CD4-positive, alpha-beta T cell treated with Interleukin-15 for 4 hours (primary cell): ENCODE measurements at places on chromosomes 12 and 14.

GRCh38 chr14:31263485-31264133 lies 56.0 kb upstream of the HECTD1 start:
- DNase-seq: no peak

GRCh38 chr12:53180931-53181645 lies 363 bp upstream of the CSAD start:
- DNase-seq: peak; percentile 82

- DNase-seq: no peak
These were observed 181.5 kb upstream of the KRR1 start for GRCh38 chr12:75692876-75693275.

DNA sequence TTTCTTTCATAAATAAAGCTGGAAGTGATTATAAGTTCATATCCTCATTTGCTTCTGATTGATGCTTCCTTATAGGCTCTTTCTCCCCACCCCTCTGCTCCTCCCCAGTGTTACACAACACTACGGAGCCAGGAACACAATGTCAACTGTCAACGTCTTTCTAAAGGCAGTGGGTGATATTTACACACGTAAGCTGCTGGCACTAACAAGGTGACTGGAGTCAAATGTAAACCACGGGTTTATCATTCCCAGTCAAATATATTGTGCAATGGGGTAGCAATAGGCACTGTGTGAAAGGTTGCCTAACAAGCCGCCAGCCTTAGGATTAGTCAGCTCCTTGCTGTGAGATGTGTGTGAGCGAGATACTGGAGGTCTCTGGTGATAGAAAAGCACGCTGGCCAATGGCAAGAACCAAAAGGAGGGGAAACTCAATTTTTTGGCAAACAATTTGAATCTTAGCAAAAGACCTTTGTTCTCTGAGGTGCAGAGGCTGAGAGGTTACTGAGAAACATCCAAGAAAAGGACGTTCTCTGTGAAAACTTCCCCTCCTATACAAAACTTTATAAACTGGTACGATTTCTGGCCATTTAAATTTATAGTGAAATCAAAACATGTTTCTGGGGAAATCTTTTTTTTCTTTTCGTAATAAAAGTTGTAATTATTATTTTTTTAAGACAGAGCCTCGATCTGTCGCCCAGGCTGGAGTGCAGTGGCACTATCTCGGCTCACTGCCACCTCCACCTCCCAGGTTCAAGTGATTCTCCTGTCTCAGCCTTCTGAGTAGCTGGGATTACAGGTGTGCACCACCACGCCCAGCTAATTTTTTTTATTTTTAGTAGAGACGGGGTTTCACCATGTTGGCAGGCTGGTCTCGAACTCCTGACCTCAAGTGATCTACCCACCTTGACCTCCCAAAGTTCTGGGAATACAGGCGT lies 22.3 kb upstream of the HECTD1 start:
- no peak for DNase-seq

DNA sequence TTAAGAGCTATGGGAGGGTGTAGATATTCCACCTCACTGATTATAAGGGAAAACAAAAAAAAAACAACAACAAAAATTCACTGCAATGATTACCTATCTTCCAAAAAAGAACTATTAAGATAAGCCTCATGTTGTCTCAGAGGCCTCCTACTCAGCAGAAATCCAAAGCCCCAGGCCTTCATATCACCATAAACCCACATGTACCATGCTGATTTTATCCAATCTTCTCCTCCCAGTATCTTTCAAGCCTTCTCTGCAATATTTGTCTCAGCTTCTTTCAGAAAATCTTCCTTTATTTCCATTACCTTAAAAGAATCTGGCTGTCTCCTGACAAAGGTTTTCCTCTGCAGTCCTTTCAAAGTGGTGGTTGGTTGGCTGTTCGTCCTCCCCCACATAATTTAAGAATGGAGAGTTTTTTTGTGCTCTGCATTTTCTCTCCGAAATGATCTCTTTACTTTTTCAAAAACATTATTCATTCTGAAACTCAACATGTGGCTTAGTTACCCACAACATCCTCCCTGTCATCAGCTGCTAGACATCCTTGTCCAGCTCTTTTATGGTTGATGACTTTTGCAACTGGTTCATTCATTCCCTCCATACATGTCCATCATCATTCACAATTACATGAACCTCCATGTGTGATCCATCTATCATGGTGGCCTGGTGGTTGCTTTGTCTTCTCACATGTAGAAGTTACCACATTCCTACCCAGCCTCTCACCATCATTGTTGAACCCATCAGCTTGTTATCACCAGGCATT lies 2.9 kb upstream of the EPYC start:
- DNase-seq: no peak

GRCh38 chr14:79465651-79466050 lies 745.7 kb downstream of the DIO2 start:
- no peak for DNase-seq

- DNase-seq: no peak
These were observed 263.1 kb upstream of the CRY1 start for GRCh38 chr12:107356266-107356936.

GRCh38 chr12:114744691-114745090 lies 60.7 kb upstream of the TBX3 start:
- DNase-seq: no peak

- DNase-seq: no peak
These were observed 31.6 kb downstream of the AK7 start for GRCh38 chr14:96423446-96424108.

- DNase-seq: no peak
These were observed 15.5 kb upstream of the CYP46A1 start for GRCh38 chr14:99668307-99669295.

GRCh38 chr14:54698966-54699530 lies 132.1 kb downstream of the SAMD4A start:
- no peak for DNase-seq

- DNase-seq: no peak
These were observed 41.8 kb downstream of the AMN start for GRCh38 chr14:102964152-102964730.

- no peak for DNase-seq
These were observed 718 bp downstream of the EIF2B2 start for GRCh38 chr14:75003250-75004027.

GRCh38 chr12:6368906-6369525 lies 6.3 kb downstream of the SCNN1A start:
- DNase-seq: no peak

DNA sequence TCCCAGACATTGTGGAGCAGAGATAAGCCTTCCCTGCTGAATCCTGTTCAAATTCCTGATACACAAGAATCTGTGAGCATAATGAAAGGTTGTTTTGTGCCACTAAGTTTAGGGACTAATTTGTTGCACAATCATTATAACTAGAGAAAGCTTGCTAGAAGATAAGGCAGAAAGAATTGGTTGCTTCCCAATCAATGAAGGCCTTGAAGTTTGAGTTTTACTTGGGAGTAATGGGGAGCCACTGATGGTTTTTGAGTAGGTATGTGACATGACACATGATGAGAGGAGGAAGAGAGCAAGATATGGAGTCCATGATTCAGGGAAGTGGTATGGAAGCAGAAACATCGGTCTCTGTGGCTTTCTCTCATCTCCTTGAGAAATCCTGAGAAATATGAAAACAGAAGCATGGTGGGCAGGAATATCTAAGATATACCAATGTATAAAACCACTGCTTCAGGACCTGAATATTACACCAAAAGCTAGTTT lies 13.3 kb upstream of the TCP11L2 start:
- DNase-seq: no peak

- no peak for DNase-seq
These were observed 31.4 kb downstream of the CFAP54 start for GRCh38 chr12:96520767-96521166.

DNA sequence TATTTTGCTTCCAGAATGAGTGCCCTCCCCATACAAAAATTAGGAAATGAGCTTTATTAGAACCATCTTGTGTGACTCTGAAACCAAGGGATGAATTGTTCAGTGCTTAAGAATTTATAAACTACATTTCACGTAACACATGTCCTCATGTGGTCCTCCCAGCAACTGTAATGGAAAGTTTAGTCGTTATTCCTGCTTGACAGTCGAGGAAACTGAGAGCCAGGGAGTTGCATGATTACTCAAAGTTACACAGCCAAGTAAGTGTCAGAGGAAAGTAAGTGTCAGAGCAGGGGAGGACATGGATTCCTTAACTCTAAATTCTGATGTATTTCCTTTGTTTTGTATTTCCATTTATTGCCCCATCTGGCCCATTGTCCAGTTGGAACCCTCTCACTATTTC lies 453.9 kb downstream of the FUT8 start:
- no peak for DNase-seq

- no peak for DNase-seq
These were observed 9.7 kb downstream of the PNN start for GRCh38 chr14:39184628-39185255.

GRCh38 chr14:75098682-75099081 lies 28.2 kb downstream of the NEK9 start:
- no peak for DNase-seq

DNA sequence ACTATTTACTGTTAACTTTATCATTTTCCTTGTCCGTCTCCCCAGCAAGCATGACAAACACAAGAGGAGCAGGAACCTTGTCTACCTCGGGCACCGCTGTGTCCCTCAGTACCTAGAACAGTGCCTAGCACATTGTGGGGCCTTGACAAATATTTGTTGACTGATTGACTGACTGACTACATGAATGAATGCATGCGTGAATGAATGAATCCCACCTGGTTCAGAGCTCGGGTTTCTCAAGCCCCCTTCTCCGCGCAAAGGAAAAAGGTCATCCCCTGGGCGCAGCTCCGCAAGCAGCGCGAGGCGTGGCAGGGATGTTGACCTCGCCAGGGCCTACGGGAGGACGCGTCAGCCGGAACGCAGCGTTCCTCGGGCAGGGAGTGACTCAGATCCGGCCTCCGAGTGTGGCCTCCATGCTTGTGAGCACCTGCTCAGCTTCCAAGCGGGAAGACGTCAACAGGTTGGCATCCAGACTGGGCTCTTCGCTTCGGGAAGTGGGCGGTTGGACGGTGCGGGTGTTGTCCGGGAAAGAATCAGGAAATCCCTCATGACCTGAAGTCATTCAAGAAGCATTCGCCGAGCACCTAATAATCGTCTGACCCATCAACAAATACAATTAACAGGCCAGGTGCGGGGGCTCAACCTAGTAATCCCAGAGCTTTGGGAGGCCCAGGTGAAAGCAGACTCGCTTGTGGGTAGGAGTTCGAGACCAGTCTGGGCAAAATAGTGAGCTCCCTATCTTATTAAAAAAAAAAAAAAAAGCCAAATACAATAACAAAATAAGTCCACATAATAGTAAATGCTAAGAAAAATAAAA lies 13.9 kb upstream of the UBC start:
- DNase-seq: no peak

GRCh38 chr14:76015191-76015590 lies 29.6 kb downstream of the IFT43 start:
- no peak for DNase-seq

DNA sequence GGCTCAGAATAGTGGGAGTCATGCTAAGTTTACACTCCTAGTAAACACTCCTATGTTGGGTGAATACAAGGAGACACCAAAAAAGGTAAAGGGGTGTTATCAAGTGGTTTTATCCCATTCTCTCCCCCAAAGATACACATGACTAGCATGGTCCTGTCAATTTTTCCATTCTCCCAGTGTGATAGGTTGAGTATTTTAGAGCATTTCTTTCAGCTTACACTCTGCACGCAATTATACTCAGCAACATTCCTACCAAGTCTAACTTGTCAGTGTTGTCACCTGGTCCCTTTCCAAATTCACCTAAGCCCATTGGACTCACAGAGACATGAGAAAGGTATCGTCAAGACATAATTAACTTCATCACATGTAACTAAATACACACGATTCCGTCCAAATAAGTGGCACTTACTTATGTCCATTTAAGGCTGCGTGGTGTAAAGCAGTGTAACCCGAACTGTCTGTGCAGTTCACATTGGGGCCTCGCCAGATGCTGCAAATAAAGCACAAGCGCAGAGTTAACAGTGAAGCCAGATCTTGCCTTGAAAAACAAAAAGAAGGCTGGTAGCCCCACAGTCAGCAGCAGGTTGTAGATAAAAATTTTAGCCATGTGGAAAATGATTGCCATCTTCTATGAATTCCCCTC lies 159.7 kb downstream of the ANKS1B start:
- DNase-seq: no peak

- DNase-seq: no peak
These were observed 100.8 kb downstream of the IGF1 start for GRCh38 chr12:102379346-102380162.

DNA sequence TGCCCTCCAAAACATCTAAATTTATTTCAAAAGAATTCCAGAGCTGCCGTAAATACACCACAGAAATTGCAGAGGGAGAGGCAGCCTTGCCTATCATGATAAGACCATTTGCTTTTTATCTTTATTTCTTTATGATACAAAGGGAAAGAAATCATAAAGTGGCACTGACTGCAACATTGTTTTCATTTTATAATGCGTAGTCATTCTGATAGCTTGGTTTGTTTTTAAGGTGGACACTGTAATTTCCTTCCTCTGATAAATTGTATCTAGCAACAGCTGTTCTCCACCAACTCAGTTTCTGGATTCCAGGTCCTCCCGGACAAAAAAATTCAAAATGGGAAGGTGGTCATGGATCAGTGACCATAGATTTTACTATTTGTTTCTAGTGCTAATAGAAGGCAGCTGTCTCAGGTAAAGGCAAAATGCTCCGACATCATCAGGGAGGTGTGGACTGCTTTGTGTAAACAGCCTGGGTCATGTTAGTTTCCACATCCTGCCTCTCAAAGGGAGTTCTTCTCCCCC lies 623 bp upstream of the TSPAN8 start:
- no peak for DNase-seq

- no peak for DNase-seq
These were observed 148.8 kb upstream of the CRY1 start for GRCh38 chr12:107242189-107242588.

DNA sequence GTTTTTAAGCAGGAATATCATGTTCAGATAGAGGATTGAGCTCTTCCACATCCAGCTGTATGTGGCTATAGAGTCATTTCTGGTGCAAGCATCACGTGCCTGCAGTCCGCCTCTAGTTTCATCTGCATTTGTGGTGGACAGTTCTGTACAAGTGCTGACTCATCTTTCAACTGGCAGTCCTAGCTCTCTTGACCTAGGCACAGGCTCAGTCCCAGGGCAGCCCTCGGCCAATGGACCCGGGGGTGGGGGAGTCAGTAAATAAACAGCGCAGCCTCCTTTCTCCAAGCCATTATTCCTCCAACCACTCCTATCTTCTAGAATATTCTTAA lies 41.8 kb upstream of the FRMD6 start:
- DNase-seq: no peak

GRCh38 chr14:95776798-95777534 lies 63.0 kb upstream of the TCL1A start:
- no peak for DNase-seq

- DNase-seq: no peak
These were observed 430.0 kb upstream of the SOX5 start for GRCh38 chr12:24379433-24379832.
